M059J (cell line): ENCODE measurements at places on chromosomes 13 and 19.

- DNase-seq = peak; percentile 25
Observed at GRCh38 chr13:97015661-97016350, 21.5 kb upstream of the OXGR1 start.

GRCh38 chr19:11704626-11705025 is 34.1 kb downstream of the ZNF823 start:
- no peak for DNase-seq

DNA sequence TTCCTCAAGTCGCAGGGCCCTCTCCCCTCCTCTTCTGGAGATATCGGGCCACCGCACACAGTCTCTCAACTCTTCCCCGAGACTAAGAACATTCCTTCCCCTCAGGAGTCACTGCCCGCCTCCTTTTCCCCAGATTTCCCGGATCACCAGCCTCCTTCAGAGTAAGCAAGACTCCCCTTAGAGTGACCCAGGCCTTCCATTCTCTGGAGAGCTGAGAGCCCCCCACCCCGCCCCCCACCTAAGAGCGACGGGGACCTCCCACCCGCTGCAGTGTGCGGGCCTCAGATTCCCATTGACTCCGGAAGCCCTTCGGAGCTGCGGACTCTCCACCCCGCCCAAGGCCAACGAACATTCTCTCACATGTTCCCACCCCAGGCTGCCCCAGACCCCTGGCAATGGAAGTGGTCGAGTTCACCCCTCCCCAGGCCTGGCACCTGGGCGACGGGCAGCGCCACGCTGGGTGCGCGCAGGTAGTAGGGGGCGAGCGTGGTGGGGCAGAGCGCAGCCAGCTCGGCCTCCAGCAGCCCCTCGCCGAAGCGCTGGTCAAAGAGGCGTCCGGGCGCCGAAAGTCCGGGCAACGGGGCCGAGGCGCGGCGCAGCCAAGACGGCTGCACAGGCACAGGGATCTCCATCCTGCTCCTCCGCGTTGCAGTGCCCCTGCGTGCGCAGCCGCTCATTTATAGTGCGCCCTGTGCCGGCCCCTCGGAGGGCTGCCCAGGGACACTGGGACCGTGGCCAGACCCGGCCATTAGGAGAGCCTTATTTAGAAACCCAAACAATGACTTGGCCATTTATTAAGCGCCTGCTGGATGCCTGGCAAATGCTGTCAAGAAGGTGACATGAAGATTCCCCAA is at the start of gene HSPB6:
TSS of gene HSPB6 (minus strand) at position 653 of the 854 bp plus-strand sequence. CDS start at position 632, 21 bp downstream.
- peak; percentile 30 for DNase-seq

DNA sequence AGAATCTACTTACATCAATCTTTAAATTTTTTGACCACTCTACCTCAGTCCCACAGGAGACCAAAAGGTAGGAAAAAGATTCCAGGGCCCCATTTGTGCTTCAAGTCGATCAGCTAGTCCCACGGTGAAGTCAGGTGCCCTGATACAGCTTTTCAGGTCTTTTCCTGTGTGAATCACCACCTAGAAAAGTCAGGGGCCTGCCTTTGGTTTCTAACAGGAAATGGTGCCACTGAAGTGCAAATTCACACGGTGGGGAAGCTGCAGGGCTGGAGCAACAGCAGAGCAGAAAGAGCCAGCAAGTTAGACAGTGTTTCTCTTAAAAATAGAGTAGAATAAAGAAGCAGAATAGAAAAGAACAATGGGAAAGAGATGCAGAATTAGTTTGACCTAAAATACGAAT is 107.5 kb downstream of the KLF12 start:
- DNase-seq = peak; percentile 39

GRCh38 chr19:30345686-30346085 is 26.5 kb upstream of the ZNF536 start:
- DNase-seq = no peak

- DNase-seq = peak; percentile 100
Observed at GRCh38 chr19:4911786-4912672, 2.7 kb downstream of the UHRF1 start.

- DNase-seq = peak; percentile 84
Observed at GRCh38 chr19:17296273-17296672, 7.0 kb downstream of the ABHD8 start.

DNA sequence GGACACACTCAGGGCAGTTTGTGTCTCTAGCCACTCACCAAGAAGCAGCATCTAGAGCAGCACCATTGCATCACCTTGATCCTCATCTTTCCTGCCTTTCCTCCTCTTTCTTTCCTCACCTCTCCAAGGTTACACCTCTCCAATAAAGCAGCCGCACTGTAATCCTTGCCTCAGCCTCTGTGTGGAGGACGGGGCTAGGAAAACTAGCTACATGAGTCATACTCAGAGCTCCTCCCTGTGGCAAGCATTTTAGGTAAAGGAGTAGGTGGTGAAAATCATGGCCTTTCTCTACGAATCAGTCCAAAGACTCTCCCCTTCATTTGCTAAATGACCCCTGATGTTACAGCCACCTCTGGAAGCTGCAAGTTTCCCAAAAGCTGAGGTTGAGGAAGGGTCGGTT is 108.9 kb downstream of the DNAJC15 start:
- DNase-seq = peak; percentile 70

GRCh38 chr13:112772929-112773328 is 83.1 kb downstream of the ATP11A start:
- DNase-seq = no peak

GRCh38 chr13:41457589-41458186 is 338 bp downstream of the RGCC start:
- no peak for DNase-seq

DNA sequence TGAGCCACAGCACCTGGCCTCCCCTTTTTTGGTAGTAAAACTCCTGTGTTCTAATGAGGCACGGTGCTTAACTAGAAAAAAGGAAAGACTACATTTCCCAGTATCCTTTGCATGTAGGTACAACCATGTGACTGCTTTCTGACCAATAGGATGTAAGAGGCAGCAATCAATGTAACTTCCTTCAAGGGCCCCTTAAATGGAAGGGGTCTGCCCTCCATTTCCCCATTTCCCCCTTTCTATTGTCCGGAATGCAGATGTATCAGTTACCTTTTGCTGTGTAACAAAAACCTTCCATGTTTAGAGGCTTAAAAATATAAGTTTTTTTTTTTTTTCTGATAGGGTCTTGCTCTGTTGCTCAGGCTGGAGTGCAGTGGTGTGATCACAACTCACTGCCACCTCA is 2.2 kb downstream of the GPR32 start:
- no peak for DNase-seq

- DNase-seq = no peak
Observed at GRCh38 chr19:47100290-47100689, 13.3 kb downstream of the ZC3H4 start.

GRCh38 chr13:47934371-47934770 is 66.7 kb downstream of the SUCLA2 start:
- peak; percentile 43 for DNase-seq

- DNase-seq = no peak
Observed at GRCh38 chr19:56917998-56918397, 77.5 kb upstream of the PEG3 start.

DNA sequence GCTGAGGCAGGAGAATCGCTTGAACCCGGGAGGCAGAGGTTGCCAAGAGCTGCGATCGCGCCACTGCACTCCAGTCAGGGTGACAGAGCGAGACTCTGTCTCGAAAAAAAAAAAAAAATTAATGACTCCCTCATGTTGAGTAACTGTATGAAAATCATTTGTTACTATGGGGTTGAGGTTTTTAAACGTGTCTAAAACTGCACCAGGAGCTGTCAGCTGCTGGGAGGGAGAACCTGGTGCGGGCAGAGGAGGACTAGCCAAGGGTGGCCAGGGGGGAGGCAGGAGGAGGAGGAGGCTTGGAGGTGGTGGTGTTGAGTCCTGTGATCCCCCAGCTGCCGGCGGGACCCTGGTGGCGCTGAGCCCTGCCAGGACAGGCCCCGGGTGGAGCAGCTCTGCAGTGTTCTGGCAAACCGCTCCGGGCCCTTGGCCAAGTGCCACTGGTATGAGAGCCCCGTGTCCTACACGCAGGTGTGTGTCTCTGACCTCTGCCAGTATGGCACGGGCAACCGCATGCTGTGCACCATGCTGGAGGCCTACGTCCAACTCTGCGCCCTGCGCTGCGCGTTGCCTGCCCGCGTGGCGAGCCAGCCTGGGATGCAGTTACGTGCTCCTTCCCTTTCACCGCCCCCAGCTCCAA is 17.1 kb upstream of the FXYD3 start:
- DNase-seq = no peak

- DNase-seq = no peak
Observed at GRCh38 chr13:31043957-31044356, 111.5 kb downstream of the TEX26 start.

GRCh38 chr19:13882419-13882795 is 5.5 kb downstream of the NANOS3 start:
- DNase-seq = no peak

DNA sequence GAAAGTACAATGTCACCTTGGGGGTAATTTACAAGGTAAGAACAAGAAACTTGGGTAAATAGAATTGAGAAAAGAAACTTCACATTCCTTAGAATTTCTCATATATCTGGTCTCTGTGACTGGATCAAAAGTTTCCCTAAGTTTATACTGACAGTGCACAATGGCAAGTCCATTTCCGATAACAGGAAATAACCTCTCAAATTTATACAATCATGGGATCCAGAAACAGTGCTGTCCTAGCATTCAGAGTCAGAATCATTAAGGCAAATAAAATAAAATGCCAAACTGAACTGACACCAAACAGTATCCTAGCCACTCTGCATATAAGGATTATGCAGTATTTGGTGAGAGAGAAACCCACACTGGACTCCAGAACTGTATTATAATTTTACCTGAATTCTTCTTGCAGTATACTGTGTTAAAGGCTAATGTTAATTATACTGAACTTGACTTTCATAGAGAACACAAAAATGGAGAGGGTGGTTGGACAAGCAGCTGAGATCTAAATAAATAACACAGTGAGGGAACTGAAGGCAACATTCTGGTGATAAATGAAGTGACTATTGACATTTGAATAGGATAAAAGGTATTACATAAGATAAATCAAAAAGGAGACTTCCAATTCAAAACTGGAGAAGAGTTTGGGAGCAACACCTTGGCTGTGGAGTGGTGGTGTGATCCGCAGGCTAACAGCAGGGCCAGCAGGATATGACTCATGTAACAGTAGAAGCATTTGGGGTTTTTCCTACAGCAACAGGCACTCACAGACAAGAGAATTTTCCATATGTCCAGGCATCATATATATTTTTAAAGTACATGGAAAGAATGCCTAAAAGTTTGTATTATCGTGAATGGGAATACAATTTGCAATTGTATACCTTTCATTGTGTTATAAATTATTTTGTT is 932.5 kb upstream of the MIR17HG start:
- peak; percentile 71 for DNase-seq

GRCh38 chr19:46861691-46862502 is 1.1 kb downstream of the ARHGAP35 start:
- DNase-seq = peak; percentile 42

DNA sequence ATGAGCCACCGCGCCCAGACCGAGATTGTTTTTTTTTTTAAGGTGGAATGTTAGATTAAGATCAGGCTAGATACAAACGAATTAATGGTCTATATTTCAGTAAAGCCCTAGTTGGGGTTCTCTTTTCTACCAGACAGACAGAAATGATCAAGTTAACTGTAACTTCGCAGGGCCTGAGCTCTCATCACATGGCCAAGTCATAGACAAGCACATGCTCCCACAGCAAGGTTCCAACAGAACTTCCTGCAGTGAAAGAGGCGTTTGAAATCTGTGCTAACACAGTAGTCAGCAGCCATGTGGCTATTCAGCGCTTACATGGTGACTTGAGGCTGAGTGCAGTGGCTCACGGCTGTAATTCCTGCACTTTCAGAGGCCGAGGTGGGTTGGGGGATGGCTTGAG is 34.7 kb upstream of the SEMA6B start:
- DNase-seq = no peak

GRCh38 chr13:27406178-27406939 is 18.1 kb upstream of the GTF3A start:
- DNase-seq = peak; percentile 37

DNA sequence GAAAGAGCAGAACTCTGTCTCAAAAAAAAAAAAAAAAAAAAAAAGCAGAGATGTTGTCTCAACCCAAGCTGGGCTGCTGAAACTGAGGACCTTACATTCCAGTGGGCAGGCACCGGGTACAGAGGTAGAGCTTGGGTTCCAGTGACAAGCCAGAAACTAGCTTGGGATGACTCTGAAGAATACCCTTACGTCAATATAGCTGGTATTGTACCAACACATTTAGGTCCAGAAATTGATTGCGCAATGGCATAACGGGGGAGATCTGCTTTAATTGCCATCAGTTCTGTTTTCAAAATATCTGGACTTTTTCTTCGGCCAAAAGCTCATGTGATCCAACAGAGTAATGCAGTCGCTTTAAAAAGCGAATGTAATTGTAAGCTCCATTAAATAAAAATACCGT is 103.1 kb upstream of the UBL3 start:
- no peak for DNase-seq
